Hepatic stellate cell (primary cell): ENCODE measurements at places on chromosomes 2 and 18.
A peak's percentile ranks its signal among the peaks of the same experiment; 100 is the strongest.

GRCh38 chr18:3132700-3133099 is 87.1 kb downstream of the MYOM1 start:
- DNase-seq, result no peak

DNA sequence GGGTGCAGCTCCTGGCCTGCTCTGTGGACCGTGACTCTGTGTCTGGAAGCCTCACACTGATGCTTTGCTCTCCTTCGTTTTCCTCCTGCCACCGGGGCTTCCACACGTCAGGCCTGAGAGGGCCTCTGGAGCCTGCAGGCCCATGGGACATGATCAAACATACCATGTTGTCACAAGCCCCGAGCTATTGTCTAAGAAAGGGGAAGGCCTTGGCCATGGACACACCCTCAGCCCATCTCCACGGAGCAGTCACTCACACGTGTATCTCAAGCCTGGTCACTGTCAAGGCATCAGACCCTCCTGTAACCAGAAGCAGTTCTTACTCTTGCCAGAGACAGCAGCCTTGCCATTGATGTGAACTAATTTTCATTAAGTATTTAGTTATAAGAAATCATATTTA is 814.1 kb upstream of the SALL3 start:
- no peak for DNase-seq

DNA sequence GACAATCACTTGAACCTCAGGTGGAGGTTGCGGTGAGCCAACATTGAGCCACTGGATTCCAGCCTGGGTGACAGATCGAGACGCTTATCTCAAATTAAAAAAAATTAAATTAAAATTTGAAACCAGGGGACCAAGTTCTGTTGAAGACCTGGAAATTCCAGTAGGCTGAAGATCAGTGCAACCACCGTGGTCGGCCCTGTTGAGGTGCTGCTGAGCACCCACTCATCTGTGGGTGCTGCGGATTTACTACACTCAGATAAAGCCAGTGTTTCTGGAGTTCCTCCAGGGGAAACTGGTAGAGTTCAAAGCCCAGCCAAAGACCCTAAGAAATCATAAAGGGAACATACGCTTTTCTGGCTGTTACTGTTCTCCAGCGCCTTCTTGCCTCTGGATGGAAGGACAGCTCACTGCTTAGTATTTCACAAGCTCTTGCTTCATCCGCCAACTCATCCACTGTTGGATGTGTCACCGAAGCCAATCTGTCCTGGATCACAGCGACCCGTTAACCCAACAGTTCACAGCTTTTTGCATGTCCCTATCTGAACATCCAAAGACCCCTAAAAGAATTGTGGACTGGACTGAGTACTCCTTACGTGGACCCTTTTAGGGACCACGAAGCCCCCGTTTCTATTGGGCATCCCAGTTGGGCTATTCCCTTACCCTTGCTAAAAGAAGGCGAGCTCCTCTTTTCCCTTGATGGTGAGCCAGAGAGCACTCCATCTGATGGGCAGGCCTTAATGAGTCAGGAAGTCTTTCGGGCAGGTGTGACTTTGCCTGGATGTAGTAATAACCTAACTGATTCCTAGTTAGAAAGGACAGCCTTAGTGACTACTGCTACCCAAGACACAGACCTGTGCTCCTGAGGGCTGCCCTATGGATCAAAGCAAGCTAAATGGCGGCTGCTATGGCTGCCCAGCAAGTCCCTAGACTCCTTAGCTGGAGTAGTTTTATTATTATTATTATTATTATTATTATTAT is 6.0 kb upstream of the ALPP start:
- no peak for DNase-seq

- no peak for DNase-seq
These were observed 42.3 kb upstream of the TEX51 start for GRCh38 chr2:126856403-126856802.

- DNase-seq, result peak; percentile 3
These were observed 77.9 kb upstream of the DOCK10 start for GRCh38 chr2:225120186-225120585.

- DNase-seq, result no peak
These were observed 3.2 kb downstream of the CFLAR start for GRCh38 chr2:201118961-201119854.

DNA sequence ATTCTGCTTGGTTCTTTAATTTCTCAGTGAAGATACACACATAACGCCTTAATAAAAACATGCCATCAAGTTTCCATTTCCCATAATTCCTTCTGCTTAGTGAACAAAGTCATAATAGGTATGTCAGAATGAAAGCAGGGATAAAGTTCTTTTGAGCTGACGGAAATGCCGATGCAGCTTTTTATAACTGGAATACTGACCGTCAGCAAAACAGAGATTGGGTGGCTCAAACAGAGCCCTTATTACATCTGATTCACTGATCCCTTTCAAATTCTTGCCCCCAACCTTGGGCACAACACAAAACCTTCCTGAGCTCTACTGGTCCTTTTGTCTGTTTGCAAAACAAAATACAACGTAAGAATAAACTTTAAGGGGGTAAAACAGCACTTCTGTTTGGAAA is 140.4 kb downstream of the CDH2 start:
- no peak for DNase-seq

DNA sequence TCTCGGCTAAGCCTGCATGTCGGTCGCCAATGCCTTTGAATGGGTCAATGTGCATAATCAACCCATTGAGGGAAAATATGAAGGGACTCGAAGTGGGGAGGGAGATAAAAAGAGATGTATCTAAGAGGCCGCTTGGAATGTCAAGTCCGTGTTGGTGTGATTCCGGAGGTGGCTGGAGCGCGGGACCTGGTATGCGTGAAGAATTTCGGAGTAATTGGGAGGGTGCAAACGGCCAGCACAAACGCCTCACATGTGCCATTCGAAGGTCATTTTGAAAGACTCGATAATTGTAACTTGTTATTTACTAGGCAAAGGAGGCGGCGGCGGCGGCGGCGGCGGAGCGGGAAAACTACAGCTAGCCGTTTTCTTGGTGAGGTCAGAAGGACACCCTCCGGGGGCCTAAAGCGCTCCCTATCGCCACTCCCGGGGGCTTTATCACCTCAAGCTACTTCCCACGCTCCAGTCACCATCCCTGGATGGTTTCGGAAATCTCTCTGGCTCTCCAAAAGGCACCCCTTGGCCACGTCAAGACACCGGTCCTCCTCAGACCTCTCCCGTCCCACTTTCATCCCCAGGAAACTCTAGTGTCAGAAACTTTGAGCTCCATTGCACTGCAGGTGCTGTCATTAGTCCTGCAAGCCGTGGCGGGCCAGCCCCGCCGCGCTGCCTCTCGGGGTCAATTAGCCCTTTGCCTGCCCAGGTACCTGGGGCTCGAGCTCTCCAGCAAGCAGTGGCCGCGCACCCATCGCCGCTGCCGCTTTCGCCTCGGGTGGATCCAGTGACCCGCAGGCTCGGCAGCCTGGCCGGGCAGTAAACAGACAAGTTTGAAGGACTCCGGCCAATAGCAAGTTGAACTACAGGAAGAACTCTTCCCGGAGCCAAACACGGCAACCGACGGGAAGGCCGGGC is 1.5 kb downstream of the ERBB4 start:
- DNase-seq, result peak; percentile 6

GRCh38 chr2:157940024-157940423 is 63.9 kb upstream of the ACVR1 start:
- no peak for DNase-seq

DNA sequence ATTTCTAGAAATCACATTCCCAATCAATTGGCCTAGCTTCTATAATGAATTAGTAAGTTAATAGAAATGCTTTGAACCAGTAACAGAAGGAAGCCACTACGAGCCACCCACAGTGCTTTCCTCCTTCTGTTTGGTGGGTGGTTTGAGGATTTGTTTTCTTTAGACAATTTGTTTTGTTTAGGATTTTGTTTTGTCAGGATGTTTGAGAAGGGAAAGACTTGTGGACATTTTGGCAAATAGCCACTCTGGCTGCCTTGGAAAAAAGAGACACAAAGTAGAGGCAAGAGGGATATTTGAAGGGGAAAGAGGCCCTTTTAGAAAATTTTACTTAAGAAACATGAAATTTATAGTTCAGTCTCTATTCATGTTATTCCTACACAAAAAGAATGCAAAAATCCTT is 47.7 kb downstream of the TANK start:
- DNase-seq, result no peak

GRCh38 chr2:14751581-14751980 is 119.1 kb downstream of the LRATD1 start:
- DNase-seq, result no peak

- DNase-seq, result no peak
These were observed 16.0 kb downstream of the SLC66A2 start for GRCh38 chr18:79935499-79935898.

DNA sequence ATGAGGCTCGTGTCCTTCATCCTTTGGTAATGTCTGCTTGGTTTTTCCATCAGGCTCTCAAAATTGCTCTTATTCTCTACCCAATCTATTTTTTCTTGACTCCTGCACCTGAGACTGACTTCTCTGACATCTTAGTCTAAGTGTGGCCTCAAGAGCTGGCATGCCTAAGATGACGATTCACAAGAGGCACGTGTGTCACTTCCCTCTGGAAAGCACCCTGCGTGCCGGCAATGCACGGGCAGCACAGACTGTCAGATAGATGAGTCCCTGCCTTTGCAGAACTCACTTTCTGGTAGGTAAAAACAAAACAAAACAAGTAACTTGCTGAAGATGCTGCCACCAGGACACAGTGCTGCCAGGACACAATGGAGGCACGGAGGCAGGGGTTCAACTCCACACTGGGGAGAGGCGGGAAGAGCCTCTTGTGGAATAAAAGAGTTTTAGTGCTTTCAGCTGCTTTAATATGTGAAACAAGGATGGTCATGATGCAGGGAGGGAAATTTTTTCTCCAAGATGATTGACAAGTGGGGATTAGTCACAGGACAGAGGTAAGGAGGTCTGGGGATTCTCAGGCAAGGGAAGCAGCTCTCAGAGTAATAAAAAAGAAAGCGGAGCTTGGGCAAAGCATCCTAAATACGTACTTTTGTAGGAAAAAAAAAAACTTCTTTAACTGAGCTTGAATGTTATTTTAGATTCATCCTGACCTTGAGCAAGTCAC is 27.3 kb downstream of the CYB5A start:
- DNase-seq, result no peak

DNA sequence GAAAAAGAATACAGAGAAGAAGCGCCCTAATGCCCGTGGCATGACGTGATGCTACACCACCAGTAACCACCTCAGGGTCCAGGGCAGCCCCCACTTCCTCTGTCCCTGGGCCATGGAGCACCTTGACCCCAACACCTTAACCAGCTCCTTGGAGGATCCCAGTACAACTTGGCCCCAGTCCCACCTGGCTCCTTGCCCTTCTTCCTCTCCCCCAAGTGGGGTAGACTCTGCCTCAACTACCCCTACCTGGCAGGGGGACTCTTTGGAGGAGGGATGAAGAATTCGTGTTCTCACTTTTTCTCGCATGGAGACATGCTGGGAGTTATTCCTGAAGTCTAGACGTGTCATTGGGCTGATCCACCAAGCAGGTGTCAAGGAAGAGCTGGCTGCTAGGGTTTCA is 18.9 kb downstream of the TRABD2A start:
- DNase-seq, result no peak

- no peak for DNase-seq
These were observed 269.6 kb downstream of the HAUS1 start for GRCh38 chr18:46373791-46374190.

GRCh38 chr2:3423492-3424170 is 44.1 kb downstream of the TRAPPC12 start:
- DNase-seq, result peak; percentile 73

- no peak for DNase-seq
These were observed 19.3 kb upstream of the TNFAIP6 start for GRCh38 chr2:151338115-151338514.

DNA sequence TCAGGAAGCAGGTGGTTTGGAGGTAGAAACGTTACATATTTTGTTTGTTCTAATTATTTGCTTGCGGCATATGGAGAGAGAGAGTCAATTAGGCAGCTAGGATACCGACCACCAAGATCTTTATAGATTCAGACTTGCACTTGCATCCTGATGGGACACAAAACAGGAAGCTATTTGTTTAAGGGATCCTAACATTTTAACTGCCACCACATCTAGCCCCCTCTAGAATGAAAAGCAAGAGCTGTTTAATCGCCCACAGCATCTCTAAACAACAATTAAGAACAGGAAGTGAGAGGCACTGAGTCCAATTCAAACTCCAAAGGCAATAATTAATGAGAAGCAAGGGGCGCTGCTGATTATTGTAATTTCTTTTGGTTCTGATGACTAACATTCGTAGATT is 182.0 kb upstream of the LINC00305 start:
- no peak for DNase-seq

- DNase-seq, result no peak
These were observed 90.1 kb upstream of the NOL4 start for GRCh38 chr18:34314847-34315246.

DNA sequence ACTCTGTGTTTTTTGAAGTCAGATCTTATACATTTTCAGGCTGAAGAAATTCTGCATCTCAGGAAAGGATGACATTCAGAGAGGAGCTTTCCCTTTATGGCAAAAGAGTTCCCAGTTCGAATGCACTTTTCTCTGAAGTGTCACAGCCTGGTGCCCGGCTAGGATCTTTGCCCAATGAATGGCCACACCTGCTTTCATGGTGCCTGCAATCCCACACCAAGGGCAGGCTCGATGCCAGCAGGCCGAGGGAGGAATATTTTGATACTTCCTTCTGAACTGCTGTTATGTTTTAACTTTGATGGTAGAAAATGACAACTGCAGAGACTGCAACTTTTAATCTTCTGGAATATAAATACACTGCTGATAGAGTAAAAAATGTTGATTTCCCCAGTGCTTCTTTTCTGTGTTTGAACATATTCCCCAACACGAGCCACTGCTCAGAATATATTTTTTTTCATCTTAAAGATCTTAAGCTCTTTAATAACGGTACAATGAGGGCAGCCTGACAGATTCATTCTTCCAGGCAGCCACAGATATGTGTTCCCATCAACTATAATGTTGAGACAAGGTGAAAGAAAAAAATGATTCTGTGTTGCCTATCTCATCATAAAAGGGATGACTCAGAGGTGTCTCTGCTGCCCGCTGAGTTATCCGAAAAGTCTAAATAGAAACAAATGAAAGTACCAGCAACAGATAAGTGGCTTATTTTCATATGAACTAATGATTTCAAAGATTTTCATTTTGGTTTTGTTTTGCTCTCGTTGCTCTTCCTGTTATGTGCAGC is 848.5 kb downstream of the DCDC2C start:
- DNase-seq, result no peak

- DNase-seq, result no peak
These were observed 308.9 kb upstream of the CCDC68 start for GRCh38 chr18:55268151-55268601.

GRCh38 chr2:45169339-45170190 is 160.3 kb upstream of the SIX2 start:
- peak; percentile 39 for DNase-seq

GRCh38 chr2:227796045-227796711 is 17.5 kb upstream of the CCL20 start:
- no peak for DNase-seq

DNA sequence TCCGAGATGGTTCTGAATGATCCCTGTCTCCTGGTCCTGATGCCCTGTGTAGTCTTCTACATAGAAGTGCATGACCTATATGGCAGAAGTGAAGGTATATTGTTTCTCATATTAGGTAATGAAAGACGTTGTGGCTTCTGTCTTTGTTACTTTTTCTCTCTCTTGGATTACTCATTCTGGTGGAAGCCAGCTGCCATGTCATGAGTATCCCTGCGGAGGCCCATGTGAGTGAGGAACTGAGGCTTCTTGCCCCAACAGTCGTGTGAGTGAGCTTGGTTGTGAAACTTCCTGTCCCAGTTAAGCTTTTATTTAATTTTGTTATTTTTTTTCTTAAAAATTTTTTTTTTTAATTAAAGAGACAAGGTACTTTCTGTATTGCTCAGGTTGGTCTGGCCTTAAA is 134.7 kb downstream of the UBR3 start:
- peak; percentile 13 for DNase-seq
